ENCODE measurements at places on chromosomes 7 and 10.

DNA sequence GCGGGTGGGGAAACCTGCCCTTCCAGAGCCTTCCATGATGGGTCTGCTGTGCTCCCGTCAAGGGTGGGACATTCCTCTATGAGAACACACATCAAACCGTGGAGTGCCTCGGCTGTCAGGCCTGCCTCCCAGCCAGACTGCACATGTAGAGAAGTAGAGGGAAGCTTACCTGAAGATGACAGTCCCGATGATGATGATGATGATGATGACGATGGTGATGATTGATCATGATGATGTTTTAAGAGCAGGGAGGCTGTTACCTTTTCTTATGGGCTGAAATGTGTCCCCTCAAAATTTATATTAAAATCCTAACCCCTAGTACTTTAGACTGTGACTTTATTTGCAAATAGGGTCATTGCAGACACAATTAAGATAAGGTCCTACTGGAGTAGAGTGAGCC lies 76.1 kb upstream of the ANLN start:
- DNase-seq = no peak

GRCh38 chr10:98340261-98340939 lies 72.4 kb upstream of the LOXL4 start:
- DNase-seq = peak; percentile 43

DNA sequence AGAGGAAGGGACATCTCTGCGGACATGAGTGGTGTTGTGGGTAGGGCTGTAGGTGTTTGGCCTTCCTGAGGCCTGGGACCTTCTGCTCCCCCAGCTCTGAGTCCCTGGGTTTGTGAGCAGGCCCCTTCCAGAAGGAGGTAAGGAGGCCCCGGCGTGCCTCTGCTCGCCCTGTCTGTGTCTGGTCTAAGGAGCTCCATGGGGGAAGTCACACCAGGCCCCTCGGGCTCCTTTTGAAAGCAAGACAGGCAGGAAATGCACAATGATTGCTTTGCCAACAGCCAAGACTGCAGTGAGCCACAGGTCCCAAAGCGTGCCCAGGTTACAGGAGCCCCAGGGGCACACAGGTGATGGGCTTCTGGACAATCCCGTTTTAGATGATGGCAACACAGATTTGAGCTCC lies 89.5 kb downstream of the FAM53B start:
- DNase-seq = no peak

DNA sequence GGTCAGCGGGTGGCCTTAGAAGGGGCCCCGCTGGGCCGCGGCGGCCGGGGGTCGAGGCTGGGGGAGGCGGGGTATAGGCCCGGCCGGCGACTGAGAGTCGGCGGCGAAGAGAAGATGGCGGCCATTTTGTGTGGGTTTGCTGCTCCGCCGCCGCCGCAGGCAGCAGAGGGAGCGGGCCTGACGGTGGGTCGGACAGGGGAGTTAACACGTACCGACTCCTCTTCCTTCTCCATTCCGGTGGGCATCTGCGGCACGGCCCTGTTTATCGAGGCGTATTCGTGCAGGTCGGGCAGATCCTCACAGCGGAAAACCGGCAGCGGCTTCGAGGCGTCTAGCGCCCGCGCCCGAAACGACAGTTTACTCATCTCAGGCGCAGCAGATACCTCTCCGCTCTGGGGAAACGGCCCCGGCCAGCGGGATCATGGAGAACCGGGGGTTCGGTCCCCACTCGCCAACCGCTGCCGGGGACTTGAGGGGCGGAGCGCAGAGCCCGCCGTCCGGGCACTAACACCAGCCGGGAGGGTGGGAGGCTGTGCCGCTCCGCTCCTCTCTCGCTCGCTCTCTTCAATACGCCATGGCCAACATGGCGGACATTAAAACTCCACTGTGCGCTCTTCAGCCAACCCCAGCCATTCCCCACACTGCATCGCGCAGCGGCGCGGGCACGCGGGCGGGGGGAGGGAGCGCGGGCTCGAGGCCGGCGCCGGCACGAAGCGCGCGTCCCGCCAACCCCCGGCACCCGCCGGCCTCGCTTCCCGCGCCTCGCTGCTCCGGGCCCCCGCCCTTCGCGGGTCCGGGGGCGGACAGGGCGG lies at the start of gene EPC1:
Gene EPC1, minus strand, starts transcription at position 608 of the 812 bp plus-strand sequence. Its CDS starts 243 bp downstream, at position 365.
- DNase-seq = peak; percentile 93

- no peak for DNase-seq
Observed at GRCh38 chr7:44625526-44626471, 19.4 kb downstream of the OGDH start.

DNA sequence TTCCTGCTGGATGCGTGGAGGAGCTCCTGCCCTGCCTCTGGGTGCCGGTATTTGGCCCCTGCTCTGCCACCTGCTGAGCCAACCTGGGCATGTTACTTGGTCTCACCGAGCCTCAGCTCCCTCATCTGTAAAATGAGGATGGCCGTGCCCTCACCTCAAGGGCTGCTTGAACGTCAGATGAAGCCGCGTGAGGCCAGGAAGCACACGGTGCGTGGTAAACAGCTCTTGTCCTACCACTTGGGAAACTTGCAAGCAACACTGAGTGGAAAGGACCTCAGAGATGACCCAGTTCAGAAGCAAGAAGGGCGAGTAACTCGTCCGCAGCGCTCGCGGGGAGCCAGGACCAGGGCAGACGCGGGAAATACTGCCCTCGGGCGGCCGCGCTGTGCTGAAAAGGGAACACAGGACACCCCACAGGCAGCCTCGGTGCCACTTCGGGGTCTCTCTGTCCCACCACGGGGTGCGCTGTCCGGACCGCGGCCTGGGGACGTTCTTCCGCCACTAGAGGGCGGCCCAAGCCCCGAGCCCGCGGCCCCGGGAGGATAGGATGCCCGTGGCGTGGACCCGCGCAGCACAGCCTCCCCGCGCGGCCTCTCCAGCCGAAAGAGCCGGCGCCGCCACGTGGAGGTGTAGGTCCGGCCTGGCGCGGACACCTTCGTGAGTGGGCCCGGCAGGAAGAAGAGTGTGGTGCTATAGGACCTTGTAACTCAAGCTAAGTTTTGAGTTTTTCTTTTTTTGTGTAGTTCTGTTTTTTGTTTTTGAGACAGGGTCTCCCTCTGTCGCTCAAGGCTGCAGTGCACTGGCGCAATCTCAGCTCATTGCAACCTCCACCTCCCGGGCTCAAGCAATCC lies 94.1 kb downstream of the PRKAG2 start:
- DNase-seq = peak; percentile 52

GRCh38 chr7:130290745-130291144 lies 2.2 kb upstream of the CPA4 start:
- DNase-seq = peak; percentile 83

- DNase-seq = no peak
Observed at GRCh38 chr7:54249686-54250085, 292.5 kb upstream of the VSTM2A start.

DNA sequence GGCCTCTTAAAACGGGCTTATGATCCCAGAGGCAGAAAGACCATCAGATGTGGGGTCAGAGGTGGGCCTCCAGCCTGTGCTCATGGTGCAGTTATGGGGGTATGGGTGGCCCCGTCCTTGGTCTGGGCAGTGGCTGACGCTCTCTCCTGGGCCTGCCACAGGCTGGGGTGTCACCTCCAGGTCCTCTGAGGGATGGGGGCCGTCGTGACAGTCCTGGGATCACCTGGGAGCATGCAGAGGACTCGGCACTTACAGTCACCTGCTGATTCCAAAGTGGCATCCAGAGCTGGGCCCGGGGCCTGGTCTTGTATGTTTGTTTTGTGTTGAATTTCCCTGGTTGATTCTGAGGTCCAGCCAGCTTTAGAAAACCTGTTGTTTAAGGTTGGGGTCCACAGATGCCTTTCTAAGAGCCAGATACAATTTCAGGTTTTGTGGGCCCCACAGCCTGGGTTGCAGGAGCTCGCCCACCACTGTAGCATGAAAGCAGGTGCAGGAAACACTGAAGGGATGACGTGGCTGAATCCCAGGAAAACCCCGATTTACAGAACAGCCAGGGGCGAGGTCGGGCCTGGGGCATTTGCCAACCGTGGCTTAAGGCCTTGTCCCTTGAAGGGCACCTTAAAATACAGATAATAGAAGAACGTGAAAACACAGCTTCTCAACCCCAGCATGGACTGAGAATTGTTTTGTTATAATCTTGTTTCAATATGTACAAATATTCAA lies 170.7 kb upstream of the PPP2R2D start:
- no peak for DNase-seq

GRCh38 chr7:47581804-47582763 lies at the start of gene TNS3:
TNS3 (minus strand) TSS chr7:47582111; CDS start chr7:47439636, 142,475 bp downstream.
- DNase-seq = peak; percentile 44

GRCh38 chr7:121563177-121563576 lies 167.1 kb upstream of the FAM3C start:
- no peak for DNase-seq

GRCh38 chr7:148733496-148733895 lies 34.8 kb downstream of the CUL1 start:
- DNase-seq = no peak

- DNase-seq = no peak
Observed at GRCh38 chr10:122939133-122939855, 14.7 kb downstream of the C10orf88 start.

GRCh38 chr7:26618898-26619297 lies 245.5 kb downstream of the SKAP2 start:
- DNase-seq = no peak

DNA sequence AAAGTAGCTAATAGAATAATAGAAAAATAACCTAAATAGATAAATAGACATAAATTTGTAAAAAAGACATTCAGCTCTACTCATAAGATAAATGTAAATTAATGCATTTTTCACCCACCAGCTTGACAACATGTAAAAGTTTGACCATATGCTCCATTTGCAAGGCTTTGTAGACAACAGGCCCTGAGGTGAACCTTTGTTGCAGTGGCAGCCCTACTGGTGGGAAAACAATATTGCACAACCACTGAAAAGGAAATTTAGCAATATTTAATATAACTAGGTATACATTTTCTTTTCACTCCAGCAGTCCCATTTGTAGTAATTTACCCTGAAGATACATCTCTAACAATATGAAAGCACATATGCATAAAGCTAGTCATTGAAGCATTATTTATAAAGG lies 39.0 kb upstream of the ADRA2A start:
- peak; percentile 31 for DNase-seq

GRCh38 chr10:16776896-16777295 lies 40.3 kb downstream of the RSU1 start:
- DNase-seq = peak; percentile 56

- DNase-seq = peak; percentile 17
Observed at GRCh38 chr7:96508371-96508770, 186.5 kb upstream of the SLC25A13 start.

- DNase-seq = no peak
Observed at GRCh38 chr7:14292737-14293136, 303.3 kb upstream of the ETV1 start.

GRCh38 chr10:10438335-10439100 lies 579.2 kb upstream of the CELF2 start:
- no peak for DNase-seq

- DNase-seq = peak; percentile 54
Observed at GRCh38 chr7:39526666-39527065, 39.5 kb upstream of the YAE1 start.

DNA sequence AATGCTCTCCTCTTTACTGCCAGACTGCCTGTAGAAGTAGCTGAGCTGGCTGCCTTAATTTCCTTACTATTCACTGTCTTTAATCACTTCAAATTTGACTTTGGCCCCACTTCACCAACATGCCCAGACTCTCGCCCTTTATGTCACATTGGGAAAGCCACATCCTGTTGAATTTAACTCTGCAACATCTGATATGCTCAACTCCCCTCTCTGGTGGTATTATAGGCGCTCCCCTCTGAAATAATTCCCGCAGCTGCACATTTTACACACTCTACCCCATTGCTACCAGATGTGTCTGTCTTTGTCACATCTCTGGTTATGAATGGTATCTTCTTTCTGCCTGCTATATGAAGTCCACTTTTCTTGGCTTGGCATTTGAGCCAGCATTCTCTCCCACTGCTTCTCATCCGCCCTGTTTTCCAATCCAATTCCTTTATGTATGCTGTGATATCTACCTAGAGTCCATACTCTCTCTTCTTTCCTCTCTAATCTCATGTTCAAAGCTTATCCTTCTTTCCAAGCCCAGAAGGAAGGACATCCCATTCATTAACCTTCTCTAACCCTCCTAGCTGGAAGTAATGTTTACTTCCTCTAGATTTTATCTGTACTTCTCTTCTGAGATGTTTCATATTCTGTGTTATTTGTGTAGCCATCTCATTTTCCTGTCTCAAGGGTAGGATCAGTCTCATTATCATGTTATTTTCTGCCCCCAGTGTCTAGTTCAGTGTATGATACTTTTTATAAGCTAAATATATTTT lies 134.5 kb downstream of the ST7 start:
- no peak for DNase-seq

DNA sequence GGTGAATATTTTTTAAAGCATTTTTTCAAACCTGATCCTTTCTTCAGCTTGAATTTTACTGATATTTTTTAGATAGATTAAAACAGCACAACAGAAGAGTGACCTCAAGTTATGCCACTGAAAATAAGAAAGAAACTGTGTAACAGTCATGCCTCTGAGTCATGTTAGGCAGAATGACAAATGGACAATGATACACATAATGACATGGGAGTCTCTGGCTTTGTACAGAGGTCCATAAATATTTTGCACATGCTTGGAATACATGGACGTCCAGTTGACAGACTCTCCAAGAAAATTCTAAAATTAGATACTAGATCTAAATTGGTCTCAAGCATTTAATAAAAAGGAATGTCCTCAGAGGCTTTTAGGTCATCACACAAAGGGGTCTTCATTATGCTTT lies 21.9 kb upstream of the SEMA3A start:
- DNase-seq = no peak

GRCh38 chr7:151212626-151213025 lies 2.3 kb upstream of the H2BK1 start:
- DNase-seq = no peak

DNA sequence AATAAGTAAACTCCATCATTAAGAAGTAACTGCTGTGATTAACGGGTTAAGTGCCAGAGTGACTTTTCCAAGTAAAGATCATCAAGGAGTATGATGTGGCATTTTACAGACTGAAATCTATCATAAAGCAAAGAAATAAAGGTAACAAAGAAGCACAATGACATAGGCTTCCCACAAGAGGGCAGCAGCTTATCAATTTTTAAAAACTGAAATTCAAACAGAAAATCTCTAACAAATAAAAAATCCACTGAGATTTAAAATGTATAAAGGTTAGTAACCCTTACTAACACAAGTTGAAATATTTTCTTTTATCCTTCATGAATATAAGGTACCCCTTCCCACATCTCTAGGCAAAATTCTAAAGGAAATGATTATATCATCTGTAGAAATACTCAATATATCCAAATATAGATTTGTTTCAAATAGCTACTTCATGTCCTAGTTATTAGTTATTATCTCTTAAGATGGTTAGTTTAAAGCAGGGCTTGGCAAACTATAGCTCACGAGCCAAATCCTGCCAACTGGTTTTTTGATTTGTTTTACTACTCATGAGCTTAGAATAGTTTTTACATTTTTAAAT lies 29.2 kb downstream of the FAM3C start:
- peak; percentile 71 for DNase-seq

DNA sequence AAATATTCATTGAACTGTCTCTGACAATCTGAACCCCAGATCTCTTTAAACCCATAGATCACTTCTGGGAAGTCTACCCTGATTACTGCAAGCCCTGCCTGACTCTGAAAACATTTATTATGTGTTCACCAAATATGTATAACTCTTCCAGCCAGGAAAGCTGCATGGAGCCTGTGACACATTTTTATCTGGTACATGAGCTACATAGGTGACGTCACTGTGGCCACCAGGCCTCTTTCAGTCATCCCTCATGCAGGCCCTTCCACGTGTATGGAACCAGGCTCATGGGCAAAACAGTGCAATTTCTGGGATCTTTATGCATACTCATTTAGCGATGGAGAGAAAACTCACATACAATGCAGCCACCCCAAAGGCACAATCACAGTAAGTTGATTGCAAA lies 133.9 kb upstream of the NUPR2 start:
- no peak for DNase-seq
